ENCODE measurements at places on chromosomes 7 and 10. TPM values are rescaled to one million over a fixed set of nuclear protein-coding genes. Genes with fewer than 3 reads are reported as not detected.

- DNase-seq = peak; percentile 47
- H3K4me3 ChIP-seq = no peak overlapping the region
- H3K27me3 ChIP-seq = peaks cover 21% of the 10 kb centered on the region
- no peaks in the 10 kb centered on the region for H3K36me3 ChIP-seq
- no peak overlapping the region for H3K27ac ChIP-seq
- H3K4me1 ChIP-seq = no peaks in the 10 kb centered on the region
Measured at GRCh38 chr10:99560277-99561126, 27.8 kb downstream of the NKX2-3 start.

GRCh38 chr7:15584575-15584974 lies 22.8 kb upstream of the AGMO start:
- no peaks in the 10 kb centered on the region for H3K27me3 ChIP-seq
- no peak for DNase-seq
- no peaks in the 10 kb centered on the region for H3K4me1 ChIP-seq
- no peaks in the 10 kb centered on the region for H3K36me3 ChIP-seq
- H3K4me3 ChIP-seq = no peak overlapping the region

- no peak for DNase-seq
- H3K4me3 ChIP-seq = no peak overlapping the region
- no peak overlapping the region for H3K27ac ChIP-seq
Measured at GRCh38 chr10:73827346-73828089, 16.1 kb upstream of the NDST2 start.

GRCh38 chr7:131774419-131775220 lies 218.2 kb upstream of the PODXL start:
- no peaks in the 10 kb centered on the region for H3K27me3 ChIP-seq
- no peak overlapping the region for H3K4me3 ChIP-seq
- no peaks in the 10 kb centered on the region for H3K4me1 ChIP-seq
- H3K36me3 ChIP-seq = no peaks in the 10 kb centered on the region

Gene CDC14C
- total RNA-seq = under 0.01 TPM

DNA sequence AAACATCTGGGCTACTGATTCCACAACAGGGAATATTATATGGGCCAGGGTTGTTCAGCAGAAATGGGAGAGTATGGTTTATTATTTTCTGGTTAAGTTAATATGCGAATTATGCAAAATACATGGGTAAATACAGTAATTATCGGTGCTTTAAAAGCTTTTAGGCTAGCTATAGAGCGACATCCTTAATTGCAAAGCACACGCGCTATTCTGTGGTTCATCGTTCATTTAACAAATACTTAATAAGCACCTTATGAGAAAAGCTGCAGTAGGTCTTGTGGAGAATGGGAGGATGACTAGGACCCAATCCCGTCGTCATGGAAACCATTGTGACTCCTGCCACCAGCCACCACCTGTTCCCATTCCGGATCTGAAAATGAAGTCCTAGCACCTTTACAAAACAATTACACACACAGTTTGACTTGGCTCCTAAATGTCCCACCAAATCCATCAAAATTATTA lies 623 bp upstream of the CEP41 start:
- H3K4me3 ChIP-seq = peak overlapping the region; percentile 52
- H3K27ac ChIP-seq = peak overlapping the region; percentile 58
- peaks cover 6% of the 10 kb centered on the region for H3K4me1 ChIP-seq
- H3K27me3 ChIP-seq = no peaks in the 10 kb centered on the region
- DNase-seq = peak; percentile 12

GRCh38 chr7:104976966-104977636 lies 36.9 kb upstream of the KMT2E start:
- DNase-seq = no peak
- peaks cover 26% of the 10 kb centered on the region for H3K4me1 ChIP-seq
- no peaks in the 10 kb centered on the region for H3K27me3 ChIP-seq
- peaks cover 1% of the 10 kb centered on the region for H3K36me3 ChIP-seq

GRCh38 chr7:149669121-149669818 lies 104.1 kb downstream of the ZNF467 start:
- peaks cover 8% of the 10 kb centered on the region for H3K27me3 ChIP-seq
- no peaks in the 10 kb centered on the region for H3K36me3 ChIP-seq
- no peaks in the 10 kb centered on the region for H3K4me1 ChIP-seq
- H3K27ac ChIP-seq = no peak overlapping the region

Gene OPN4
- not detected for total RNA-seq

DNA sequence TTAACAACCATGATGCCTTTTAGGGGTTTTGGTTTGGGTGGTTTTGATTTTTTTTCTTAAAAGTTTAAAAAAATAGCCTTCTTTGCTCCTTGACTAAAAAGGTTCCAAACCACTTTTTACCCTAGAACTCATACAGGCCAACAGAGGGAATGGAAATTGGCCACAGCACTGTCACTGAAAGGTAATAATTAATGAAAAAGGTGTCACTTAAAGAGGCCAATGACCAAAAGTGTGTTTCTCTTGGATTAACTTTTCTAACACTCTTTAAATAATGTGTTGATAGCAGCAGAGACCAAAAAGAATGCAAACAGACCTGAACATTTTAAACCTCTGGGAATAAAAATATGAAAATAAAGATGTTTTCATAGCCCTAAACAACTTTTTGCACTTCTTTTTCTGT lies 221.1 kb upstream of the TCF7L2 start:
- peaks cover 3% of the 10 kb centered on the region for H3K4me1 ChIP-seq
- no peaks in the 10 kb centered on the region for H3K36me3 ChIP-seq
- DNase-seq = no peak
- no peaks in the 10 kb centered on the region for H3K27me3 ChIP-seq
- H3K4me3 ChIP-seq = no peak overlapping the region

Gene WNT2
- 1.4 TPM for total RNA-seq

DNA sequence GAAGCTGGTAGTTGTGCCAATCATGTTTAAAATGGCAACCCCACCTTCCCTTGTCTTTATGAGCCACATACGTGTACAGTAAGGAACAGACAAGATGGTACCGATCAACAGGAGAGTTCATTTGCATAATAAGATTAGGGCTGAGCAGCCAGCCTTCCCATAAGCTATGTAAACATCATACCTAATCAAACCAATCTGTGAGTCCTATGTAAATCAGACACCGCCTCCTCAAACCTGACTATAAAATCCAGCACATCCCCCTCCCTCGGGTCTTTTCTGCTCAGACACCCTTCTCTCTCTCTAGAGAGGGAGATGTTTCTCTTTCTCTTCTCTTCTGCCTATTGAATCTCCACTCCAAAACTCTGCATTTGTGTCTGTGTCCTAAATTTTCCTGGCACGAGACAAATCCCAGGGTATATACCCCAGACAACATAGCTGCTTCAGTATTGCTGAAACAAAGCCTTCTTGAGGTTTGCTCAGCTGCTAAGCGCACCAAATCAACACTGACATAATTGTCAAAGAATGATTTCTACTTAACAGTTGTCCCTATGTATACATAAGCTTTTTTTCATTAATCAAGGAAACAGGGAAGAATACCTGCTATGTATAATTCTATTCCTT lies 279.2 kb downstream of the THSD7A start:
- no peak for DNase-seq
- no peaks in the 10 kb centered on the region for H3K36me3 ChIP-seq
- H3K27me3 ChIP-seq = no peaks in the 10 kb centered on the region
- H3K4me1 ChIP-seq = no peaks in the 10 kb centered on the region
- no peak overlapping the region for H3K27ac ChIP-seq

DNA sequence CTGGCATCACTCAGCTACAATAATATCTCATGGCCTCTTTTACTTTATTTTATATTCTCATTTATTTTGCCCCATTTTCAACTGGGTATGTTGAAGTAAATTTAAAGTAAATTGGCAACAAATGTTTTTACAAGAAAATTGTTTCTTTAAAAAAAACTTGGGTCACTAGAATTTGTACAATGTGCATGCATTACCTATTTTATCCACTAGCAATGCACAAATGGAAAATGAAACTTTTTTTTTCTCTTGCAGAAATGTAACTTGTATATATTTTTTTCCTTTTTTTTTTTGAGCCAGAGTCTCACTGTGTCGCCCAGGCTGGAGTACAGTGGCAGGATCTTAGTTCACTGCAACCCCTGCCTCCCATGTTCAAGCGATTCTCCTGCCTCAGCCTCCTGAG lies 10.3 kb upstream of the H2AZ2 start:
- no peaks in the 10 kb centered on the region for H3K36me3 ChIP-seq
- no peak for DNase-seq
- no peak overlapping the region for H3K27ac ChIP-seq
- no peaks in the 10 kb centered on the region for H3K27me3 ChIP-seq
- no peak overlapping the region for H3K4me3 ChIP-seq
- peaks cover 2% of the 10 kb centered on the region for H3K4me1 ChIP-seq

Gene DLX5
- total RNA-seq = not detected

Gene KCNMA1
- total RNA-seq = 25.6 TPM

- H3K4me1 ChIP-seq = no peaks in the 10 kb centered on the region
- no peak overlapping the region for H3K4me3 ChIP-seq
- H3K27ac ChIP-seq = no peak overlapping the region
Measured at GRCh38 chr7:106163257-106163656, 51.1 kb upstream of the SYPL1 start.

- peaks cover 6% of the 10 kb centered on the region for H3K36me3 ChIP-seq
- DNase-seq = no peak
- peaks cover 1% of the 10 kb centered on the region for H3K4me1 ChIP-seq
- no peaks in the 10 kb centered on the region for H3K27me3 ChIP-seq
- H3K4me3 ChIP-seq = no peak overlapping the region
- H3K27ac ChIP-seq = no peak overlapping the region
Measured at GRCh38 chr7:105656922-105657521, 75.7 kb upstream of the EFCAB10 start.

DNA sequence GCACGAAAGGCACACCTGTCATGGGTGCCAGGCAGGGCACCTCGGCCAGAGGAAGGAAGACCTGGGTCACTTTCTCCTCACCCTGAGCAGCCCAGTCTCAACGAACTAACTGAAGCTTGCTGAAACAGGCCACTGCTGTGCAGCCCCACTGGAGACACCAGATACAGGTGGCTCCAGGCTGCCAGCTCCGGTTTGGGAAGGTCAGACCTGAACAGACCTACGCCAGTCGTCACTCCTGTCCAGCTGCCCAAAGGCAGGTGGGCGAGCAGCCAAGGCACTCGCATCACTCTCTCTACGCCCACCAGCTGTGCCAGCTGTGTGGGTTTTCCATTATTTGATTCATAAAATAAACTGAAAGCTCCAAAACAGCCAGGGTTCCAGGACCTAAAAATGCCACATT lies 256.1 kb downstream of the ZMYND11 start:
- no peaks in the 10 kb centered on the region for H3K4me1 ChIP-seq
- H3K27ac ChIP-seq = no peak overlapping the region
- DNase-seq = no peak
- no peaks in the 10 kb centered on the region for H3K27me3 ChIP-seq
- no peak overlapping the region for H3K4me3 ChIP-seq

- peaks cover 10% of the 10 kb centered on the region for H3K4me1 ChIP-seq
- no peaks in the 10 kb centered on the region for H3K27me3 ChIP-seq
- no peaks in the 10 kb centered on the region for H3K36me3 ChIP-seq
- H3K27ac ChIP-seq = no peak overlapping the region
- H3K4me3 ChIP-seq = no peak overlapping the region
Measured at GRCh38 chr7:46028246-46028645, 107.2 kb upstream of the IGFBP3 start.

GRCh38 chr7:39987641-39988347 lies 37.7 kb downstream of the CDK13 start:
- H3K27ac ChIP-seq = no peak overlapping the region
- peaks cover 2% of the 10 kb centered on the region for H3K4me1 ChIP-seq
- no peak overlapping the region for H3K4me3 ChIP-seq
- peaks cover 6% of the 10 kb centered on the region for H3K36me3 ChIP-seq

DNA sequence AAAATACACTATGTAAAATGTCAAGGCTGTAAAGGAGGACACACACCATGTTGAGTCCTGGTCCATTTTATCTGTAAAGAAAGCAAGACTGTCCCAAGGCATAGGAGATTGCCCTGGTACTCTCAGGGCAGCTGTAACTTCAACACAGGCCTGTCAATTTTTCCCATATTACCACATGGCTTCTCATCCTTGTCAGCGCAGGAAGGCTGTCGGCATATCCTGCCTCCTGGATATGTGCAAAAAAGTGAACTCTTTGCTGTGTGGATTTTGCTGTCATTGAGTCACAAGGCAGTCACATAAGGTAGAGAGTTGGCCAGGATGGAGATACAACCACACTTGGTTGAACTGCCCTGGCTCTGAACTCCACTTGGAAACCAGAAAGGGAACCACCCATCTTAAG lies 8.7 kb downstream of the DUSP5 start:
- H3K27ac ChIP-seq = no peak overlapping the region
- H3K27me3 ChIP-seq = no peaks in the 10 kb centered on the region
- DNase-seq = no peak
- H3K4me3 ChIP-seq = no peak overlapping the region
- H3K36me3 ChIP-seq = peaks cover 59% of the 10 kb centered on the region
- H3K4me1 ChIP-seq = peaks cover 21% of the 10 kb centered on the region

DNA sequence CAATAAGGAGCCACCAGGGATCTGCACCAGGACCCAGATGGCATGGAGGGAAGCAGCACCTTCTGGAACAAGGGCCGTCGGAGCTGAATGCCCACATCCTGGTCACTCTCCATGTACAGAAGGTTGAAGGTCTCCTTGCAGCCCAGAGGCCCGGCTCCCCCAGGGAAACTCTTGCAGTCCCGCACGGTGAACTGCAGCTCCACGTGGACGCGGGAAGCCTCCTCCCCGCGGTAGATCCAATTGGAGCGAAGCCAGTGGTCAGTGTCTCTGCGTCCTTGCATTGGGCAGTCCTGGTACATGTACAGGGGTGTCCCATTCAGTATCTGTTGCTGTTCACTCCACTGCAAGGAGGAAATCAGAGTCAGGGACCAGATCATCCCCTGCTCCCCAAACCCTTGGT lies 7.4 kb downstream of the EPHA1 start:
- no peak overlapping the region for H3K4me3 ChIP-seq
- no peaks in the 10 kb centered on the region for H3K36me3 ChIP-seq
- DNase-seq = no peak
- H3K27ac ChIP-seq = no peak overlapping the region
- H3K4me1 ChIP-seq = peaks cover 5% of the 10 kb centered on the region

DNA sequence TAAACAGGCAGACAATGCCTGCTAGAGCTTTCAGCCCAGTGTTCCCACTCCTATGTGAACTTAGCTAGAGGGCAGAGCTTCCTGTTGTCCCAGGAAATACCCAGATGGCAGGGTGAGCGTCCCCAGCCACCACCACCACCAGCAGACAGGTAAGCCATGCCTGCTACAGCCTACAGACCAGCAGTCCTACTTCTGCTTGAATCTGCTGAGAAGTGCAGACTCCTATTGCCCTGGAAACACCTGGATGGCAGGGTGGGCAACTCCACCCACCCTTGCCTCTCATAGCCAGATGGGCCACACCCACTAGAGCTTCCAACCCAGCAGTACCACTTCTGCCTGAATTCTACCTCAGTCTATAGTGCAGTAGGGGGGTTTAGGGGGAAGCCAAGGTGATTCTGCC lies 64.4 kb downstream of the FBXL13 start:
- H3K36me3 ChIP-seq = no peaks in the 10 kb centered on the region
- H3K27me3 ChIP-seq = no peaks in the 10 kb centered on the region
- no peak for DNase-seq
- no peaks in the 10 kb centered on the region for H3K4me1 ChIP-seq
- H3K4me3 ChIP-seq = no peak overlapping the region

Gene TMEM196
- total RNA-seq = not detected

- H3K4me1 ChIP-seq = no peaks in the 10 kb centered on the region
- no peaks in the 10 kb centered on the region for H3K27me3 ChIP-seq
- H3K4me3 ChIP-seq = no peak overlapping the region
- peak; percentile 12 for DNase-seq
- H3K36me3 ChIP-seq = no peaks in the 10 kb centered on the region
Measured at GRCh38 chr10:8369666-8370065, 315.2 kb downstream of the GATA3 start.

Gene TMEM273
- total RNA-seq = not detected
